Umbilical cord (tissue), 2 donors: ENCODE measurements at places on chromosomes 7 and 10. TPM values are rescaled to one million over a fixed set of nuclear protein-coding genes. Genes with fewer than 3 reads are reported as not detected.

- no peak for DNase-seq
These were observed 145.9 kb downstream of the NRCAM start for GRCh38 chr7:108310351-108310750.

DNA sequence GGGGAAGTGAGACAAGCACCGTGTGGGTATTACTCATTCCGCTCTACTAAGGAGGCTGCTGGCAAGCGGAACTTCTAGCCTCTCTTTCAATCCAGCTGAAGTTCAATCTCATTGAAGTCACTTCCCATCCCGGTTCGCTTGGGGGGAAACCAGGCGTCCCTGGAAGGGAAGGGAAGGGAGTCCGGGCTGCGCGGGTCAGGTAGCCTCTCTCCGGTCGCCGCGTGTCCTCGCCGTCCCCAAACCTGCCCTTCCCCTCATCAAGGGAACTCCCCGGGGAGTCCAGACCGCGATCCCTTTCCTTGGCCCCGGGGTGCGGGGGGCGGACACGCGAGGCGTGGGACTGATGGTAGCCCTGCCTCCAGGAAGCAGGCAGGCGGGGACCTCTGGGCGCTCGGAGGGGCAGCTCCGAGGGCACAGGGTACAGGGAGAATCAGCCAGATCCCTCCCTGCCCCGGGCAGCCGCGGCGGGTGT lies 598 bp upstream of the ZEB1 start:
- DNase-seq, result peak; percentile 71

- DNase-seq, result no peak
These were observed 53.8 kb upstream of the AGK start for GRCh38 chr7:141497391-141497790.

DNA sequence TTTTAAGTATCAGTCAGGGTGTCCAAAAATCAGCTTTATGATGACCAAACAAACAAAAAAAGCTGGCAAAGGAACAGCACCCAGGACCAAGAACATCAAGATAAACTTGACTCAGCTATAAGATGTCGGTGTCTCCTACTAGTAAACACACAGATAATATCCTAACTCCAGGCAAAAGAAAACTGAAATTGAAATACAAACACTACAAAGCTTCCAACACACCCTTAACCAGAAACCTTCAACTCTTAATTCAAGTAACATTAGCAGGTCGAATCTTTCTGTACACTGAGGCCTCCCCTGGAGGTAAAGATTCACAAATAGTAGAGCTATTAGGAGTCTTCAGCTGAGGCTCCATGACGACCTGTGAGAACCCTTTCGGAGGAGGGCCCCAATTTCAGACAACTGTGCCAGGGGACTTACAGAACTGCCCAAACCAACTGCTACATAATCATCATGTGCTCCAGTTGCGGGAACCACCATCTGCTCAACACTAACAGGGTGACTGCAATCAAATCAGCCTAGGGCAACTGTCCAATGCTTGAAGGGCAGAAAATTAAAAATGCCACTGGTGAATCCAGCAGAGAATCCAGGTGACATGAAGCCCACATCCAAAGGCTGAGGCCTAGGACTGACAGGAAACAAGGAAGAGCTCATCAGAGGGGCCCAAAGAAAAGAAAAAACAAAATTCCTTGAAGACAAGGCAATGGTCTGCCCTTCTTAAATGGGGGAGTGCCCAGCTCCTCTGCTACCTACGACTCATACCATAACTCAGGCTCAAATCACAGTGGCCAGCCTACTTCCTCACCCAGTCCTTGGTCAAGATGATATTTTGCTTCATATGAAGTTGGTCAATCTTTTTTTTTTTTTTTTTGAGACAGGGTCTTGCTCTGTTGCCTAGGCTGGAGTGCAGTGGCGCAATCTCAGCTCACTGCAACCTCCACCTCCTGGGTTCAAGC lies 20.0 kb downstream of the XPNPEP1 start:
- DNase-seq, result no peak

Gene CREB3L2
- total RNA-seq, result 26.5 TPM
